ENCODE measurements at places on chromosomes 7 and 10.

- no peaks in the 10 kb centered on the region for H3K4me1 ChIP-seq
- H3K27me3 ChIP-seq, result peaks cover 4% of the 10 kb centered on the region
- DNase-seq, result no peak
- H3K4me3 ChIP-seq, result no peak overlapping the region
- no peaks in the 10 kb centered on the region for H3K36me3 ChIP-seq
Measured at GRCh38 chr10:3533296-3533695, 251.7 kb downstream of the KLF6 start.

- H3K4me1 ChIP-seq, result peaks cover 11% of the 10 kb centered on the region
- no peak overlapping the region for H3K27ac ChIP-seq
- H3K36me3 ChIP-seq, result no peaks in the 10 kb centered on the region
- no peak for DNase-seq
- no peak overlapping the region for H3K4me3 ChIP-seq
- peaks cover 13% of the 10 kb centered on the region for H3K27me3 ChIP-seq
Measured at GRCh38 chr7:101357433-101357832, 5.2 kb upstream of the COL26A1 start.

GRCh38 chr10:123517901-123518300 is 148.3 kb upstream of the GPR26 start:
- H3K36me3 ChIP-seq, result no peaks in the 10 kb centered on the region
- H3K4me1 ChIP-seq, result no peaks in the 10 kb centered on the region
- no peak overlapping the region for H3K27ac ChIP-seq
- H3K27me3 ChIP-seq, result no peaks in the 10 kb centered on the region

GRCh38 chr7:101470668-101471487 is 108.2 kb downstream of the COL26A1 start:
- no peaks in the 10 kb centered on the region for H3K36me3 ChIP-seq
- DNase-seq, result no peak
- peaks cover 2% of the 10 kb centered on the region for H3K27me3 ChIP-seq
- peaks cover 4% of the 10 kb centered on the region for H3K4me1 ChIP-seq
- no peak overlapping the region for H3K4me3 ChIP-seq
- H3K27ac ChIP-seq, result no peak overlapping the region

GRCh38 chr10:34809796-34810195 is 5.3 kb downstream of the PARD3 start:
- H3K27ac ChIP-seq, result no peak overlapping the region
- H3K4me1 ChIP-seq, result peaks cover 3% of the 10 kb centered on the region
- H3K27me3 ChIP-seq, result peaks cover 47% of the 10 kb centered on the region
- H3K36me3 ChIP-seq, result no peaks in the 10 kb centered on the region
- DNase-seq, result no peak
- no peak overlapping the region for H3K4me3 ChIP-seq

DNA sequence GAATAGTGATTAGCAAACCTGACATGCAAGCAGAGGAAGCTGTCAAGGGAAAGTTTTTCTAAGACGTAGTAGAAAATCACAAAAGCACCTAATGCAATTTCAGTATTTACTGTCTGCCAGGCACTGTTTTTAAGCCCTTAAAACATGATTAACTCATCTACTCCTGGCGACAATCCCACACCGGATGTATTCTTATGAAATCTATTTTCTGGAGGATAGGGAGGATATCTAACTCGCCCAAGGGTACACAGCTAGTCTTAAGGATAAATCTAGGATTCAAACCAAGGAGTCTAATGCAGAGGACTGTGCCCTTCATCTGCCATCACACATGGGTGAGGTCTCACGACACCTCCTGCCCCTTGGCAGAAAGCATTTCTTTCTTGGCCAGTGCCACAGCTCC is 47.8 kb upstream of the FIGNL1 start:
- no peaks in the 10 kb centered on the region for H3K36me3 ChIP-seq
- H3K4me3 ChIP-seq, result no peak overlapping the region
- H3K4me1 ChIP-seq, result peaks cover 15% of the 10 kb centered on the region
- H3K27me3 ChIP-seq, result peaks cover 32% of the 10 kb centered on the region
- no peak overlapping the region for H3K27ac ChIP-seq
- no peak for DNase-seq

DNA sequence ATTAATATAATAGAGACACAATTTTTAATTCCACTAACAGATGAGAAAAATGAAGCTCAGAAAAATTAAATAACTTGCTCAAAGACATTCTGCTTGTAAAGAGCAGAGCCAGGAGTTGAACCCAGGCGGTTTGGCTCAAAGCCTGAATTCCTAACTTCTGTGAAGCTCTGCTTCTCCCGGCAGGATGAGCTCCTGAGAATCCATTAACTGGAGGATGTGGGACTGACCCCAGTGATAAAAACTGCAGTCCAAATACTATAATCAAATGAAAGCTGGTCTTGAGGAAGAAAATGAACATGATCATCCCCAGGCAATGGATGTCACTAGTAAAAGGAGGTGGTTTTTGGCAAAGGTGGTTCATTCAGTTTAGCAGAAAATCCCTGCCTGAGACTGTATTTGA is 898.2 kb downstream of the CCSER2 start:
- H3K27ac ChIP-seq, result no peak overlapping the region
- no peaks in the 10 kb centered on the region for H3K4me1 ChIP-seq
- H3K27me3 ChIP-seq, result no peaks in the 10 kb centered on the region
- DNase-seq, result no peak
- H3K4me3 ChIP-seq, result no peak overlapping the region
- no peaks in the 10 kb centered on the region for H3K36me3 ChIP-seq

DNA sequence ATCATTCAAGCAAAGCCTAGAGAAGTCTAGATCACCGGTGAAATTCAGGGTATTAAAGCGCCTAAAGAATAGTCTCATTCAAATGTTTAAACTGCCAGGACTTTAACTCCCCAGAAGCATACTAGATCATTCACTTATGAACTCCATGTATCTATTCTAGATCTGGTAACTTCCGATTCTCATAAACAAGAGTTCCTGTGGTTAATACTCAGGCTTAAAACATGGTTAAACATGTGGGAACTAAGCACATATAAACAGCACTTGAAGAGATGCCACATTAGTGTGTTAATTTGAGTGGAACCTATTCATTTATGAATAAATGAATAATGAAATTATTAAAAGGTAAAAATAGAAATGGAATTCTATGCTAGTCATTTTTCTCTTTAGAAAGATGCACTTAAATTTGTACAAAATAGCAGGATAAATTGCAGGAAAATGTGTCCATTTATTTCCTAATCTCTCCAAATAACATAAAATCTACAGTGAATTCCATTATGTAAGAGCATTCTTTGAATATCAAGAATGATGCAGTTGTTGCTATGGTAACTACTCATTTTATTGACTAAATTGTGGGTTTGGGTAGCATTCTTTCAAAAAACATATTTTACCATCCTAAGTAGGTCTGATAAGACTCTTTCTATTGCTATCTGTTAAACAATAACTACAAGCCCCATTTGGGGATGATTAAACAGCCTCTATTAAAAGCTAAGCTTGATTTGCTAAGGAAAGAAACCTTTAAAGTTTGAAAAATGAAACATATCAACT is 147.6 kb upstream of the TMEM168 start:
- peaks cover 9% of the 10 kb centered on the region for H3K36me3 ChIP-seq
- no peak for DNase-seq
- peak overlapping the region; percentile 85 for H3K4me3 ChIP-seq
- no peak overlapping the region for H3K27ac ChIP-seq
- H3K27me3 ChIP-seq, result no peaks in the 10 kb centered on the region

DNA sequence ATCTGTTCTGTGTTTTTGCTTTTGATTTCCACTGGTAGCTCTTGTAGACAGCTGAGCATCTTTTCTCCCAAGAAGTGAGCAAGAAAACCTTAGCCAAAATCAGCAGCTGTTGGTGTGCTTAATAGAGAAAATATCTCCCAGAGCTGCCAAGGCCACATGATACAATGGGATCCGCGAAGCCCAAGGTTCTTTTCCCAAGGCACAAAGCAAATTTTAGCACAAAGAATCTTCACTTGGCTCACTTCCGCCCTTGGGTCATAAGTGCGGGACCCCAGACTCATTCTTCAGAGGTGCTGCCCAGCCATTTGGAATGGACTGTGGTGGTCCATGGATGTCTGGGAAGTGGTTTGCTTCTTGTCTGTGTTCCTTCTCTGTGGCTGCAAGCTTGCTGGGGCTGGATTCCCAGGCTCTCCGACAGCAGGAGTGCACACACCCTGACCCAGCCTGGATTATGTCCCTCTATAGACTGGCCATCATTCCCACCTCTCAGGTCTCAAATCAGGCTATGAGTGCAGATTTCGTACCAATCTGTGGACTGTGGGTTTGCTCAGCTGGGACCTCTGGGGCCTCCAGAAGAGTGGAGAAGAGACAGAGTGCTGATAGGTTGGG is 93.0 kb upstream of the TMEM72 start:
- peaks cover 5% of the 10 kb centered on the region for H3K27me3 ChIP-seq
- no peak for DNase-seq
- H3K27ac ChIP-seq, result no peak overlapping the region
- H3K4me1 ChIP-seq, result no peaks in the 10 kb centered on the region
- H3K36me3 ChIP-seq, result no peaks in the 10 kb centered on the region
- H3K4me3 ChIP-seq, result no peak overlapping the region

- H3K4me1 ChIP-seq, result no peaks in the 10 kb centered on the region
- DNase-seq, result no peak
- H3K27me3 ChIP-seq, result no peaks in the 10 kb centered on the region
- H3K27ac ChIP-seq, result no peak overlapping the region
- peaks cover 13% of the 10 kb centered on the region for H3K36me3 ChIP-seq
Measured at GRCh38 chr10:60147576-60148265, 241.4 kb upstream of the CCDC6 start.

DNA sequence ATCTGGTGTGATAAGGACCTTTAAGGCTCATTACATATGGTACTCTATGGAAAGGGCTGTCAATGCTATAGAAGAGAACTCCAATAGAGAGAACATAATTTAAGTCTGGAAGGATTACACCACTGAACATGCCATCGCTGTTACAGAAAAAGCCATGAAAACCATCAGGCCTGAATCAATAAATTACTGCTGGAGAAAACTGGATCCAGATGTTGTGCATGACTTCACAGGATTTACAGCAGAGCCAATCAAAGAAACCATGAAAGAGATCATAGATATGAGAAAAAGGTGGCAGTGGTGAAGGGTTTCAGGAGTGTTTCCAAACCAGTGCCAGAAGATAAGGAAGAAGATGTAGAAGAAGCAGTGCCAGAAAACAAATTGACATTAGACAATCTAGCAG is 18.9 kb upstream of the GPR22 start:
- H3K27ac ChIP-seq, result no peak overlapping the region
- no peak for DNase-seq
- no peaks in the 10 kb centered on the region for H3K27me3 ChIP-seq
- peaks cover 5% of the 10 kb centered on the region for H3K36me3 ChIP-seq
- no peak overlapping the region for H3K4me3 ChIP-seq
- peaks cover 11% of the 10 kb centered on the region for H3K4me1 ChIP-seq

DNA sequence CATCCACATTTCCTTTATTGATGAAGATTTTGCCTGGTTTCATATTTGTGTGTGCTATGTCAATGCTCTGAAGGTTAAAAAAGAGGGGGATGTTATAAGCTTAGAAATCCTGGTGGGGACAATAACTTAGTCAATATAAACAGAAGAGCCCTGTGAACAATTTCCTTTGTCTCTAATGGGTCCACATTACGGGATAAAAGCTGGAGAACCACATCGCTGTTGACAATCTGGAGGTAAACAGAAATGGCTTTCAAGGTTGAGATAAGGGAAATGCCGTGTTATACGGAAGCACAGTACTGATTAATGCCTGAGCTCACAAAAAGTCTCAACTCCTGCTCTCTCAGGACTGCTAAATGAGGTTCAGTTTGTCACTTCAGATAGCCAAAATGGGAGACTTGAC is 16.8 kb downstream of the ASAH2 start:
- H3K36me3 ChIP-seq, result no peaks in the 10 kb centered on the region
- no peak overlapping the region for H3K27ac ChIP-seq
- no peak overlapping the region for H3K4me3 ChIP-seq
- peaks cover 61% of the 10 kb centered on the region for H3K27me3 ChIP-seq
- H3K4me1 ChIP-seq, result no peaks in the 10 kb centered on the region

DNA sequence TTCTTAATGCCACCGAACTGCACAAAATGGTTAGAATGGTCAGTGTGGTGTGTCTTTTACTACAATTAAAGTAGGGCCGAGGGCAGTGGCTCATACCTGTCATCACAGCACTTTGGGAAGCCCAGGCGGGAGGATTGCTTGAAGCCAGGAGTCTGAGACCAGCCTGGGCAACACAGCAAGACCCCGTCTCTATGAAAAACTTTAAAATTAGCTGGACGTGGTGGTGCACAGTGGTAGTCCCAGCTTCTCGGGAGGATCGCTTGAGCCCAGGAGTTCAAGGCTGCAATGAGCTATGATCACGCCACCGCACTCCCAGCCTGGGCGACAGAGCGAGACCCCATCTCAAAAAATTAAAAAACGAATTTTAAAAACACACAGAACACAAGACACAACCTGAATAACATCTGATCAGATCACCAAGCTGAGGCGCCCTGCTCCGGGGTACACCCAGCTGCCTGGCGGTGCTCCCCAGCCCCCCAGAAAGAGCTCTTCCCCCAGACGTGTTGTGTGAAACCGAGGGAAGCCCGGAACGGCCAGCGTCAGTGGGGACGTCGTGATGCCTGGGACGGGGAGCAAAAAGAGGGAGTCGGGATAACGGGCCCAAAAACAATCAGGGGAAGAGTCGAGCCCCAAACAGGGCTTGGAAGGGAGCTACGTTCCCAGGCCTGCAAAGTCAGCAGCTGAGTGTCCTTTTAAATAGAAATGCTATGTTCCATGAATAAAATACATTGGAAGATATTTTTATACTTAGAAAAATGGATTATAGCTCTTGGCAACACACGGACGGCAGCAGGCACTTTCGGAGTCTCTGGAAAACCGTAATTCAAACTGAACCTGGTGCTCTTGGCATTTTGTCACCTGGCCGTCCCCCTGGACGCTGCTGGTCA is 80.7 kb upstream of the PDGFA start:
- peaks cover 47% of the 10 kb centered on the region for H3K4me1 ChIP-seq
- DNase-seq, result no peak
- H3K27me3 ChIP-seq, result no peaks in the 10 kb centered on the region
- peak overlapping the region; percentile 100 for H3K27ac ChIP-seq
- H3K36me3 ChIP-seq, result peaks cover 17% of the 10 kb centered on the region
- no peak overlapping the region for H3K4me3 ChIP-seq

DNA sequence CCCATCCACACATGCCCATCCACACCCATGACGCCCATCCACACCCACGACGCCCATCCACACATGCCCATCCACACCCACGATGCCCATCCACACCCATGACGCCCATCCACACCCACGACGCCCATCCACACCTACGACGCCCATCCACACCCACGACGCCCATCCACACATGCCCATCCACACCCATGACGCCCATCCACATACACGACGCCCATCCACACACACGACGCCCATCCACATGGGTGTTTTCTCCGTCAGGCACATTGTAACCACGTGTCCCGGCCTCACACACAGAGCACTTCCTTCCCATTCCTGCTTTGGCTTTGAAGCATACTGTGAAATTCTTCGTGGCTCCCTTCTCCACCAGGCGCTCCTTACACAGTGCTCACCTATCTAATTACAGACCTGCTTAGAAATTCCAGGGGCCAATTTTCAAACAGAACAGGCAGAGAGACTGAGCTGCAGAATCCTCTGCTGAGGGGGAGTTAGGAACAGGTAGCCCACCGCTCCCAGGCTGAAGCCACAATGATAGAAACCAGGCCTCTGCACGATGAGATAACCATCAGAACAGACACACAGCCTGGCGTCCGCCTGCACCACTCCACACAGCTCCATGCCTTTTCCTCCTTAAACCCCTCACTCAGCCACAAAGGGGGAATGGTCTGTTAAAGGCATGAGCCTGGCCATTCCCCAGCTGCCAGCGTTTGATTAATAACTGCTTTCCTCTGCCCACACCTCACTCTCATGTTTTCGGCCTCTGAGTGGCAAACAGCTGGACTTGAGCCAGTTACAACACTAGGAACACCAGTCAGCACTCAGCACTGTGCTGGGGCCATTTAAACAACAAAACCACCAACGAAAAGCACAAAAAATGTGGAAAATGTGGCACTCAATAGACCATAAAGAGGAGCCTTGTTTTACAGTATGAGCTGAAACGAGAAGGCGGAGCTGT is 501.6 kb downstream of the PTPRN2 start:
- H3K27ac ChIP-seq, result no peak overlapping the region
- no peaks in the 10 kb centered on the region for H3K4me1 ChIP-seq
- H3K4me3 ChIP-seq, result no peak overlapping the region
- H3K36me3 ChIP-seq, result peaks cover 3% of the 10 kb centered on the region
- no peaks in the 10 kb centered on the region for H3K27me3 ChIP-seq
